ENCODE measurements at places on chromosomes 2 and 18. TPM values are rescaled to one million over a fixed set of nuclear protein-coding genes. Genes with fewer than 3 reads are reported as not detected.
A peak's percentile ranks its signal among the peaks of the same experiment; 100 is the strongest.

- no peak for DNase-seq
Observed at GRCh38 chr2:160742667-160743066, 249.1 kb upstream of the RBMS1 start.

DNA sequence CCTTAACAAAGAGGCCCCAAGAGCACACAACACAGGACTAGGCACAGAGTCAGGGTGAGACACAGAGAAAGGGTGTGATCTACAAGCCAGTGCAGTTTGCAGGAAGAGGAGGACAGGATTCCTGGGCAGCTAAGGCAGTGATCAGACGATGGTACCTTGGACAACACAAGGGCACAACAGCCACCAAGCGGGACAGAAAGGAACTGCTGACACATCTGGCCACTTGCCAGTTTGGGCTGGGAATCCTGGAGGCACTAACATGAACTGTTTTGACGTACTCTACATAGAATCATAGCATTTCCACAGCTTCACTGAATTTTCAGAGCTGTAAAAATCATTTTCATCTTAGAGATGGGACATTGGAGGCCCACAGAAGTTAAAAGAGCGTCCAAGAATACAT lies 221.5 kb upstream of the SLC35G4 start:
- DNase-seq: peak; percentile 51

- no peak for DNase-seq
Observed at GRCh38 chr18:24958001-24958400, 394.0 kb downstream of the ZNF521 start.

- DNase-seq: no peak
Observed at GRCh38 chr2:5719629-5720334, 27.6 kb downstream of the SOX11 start.

DNA sequence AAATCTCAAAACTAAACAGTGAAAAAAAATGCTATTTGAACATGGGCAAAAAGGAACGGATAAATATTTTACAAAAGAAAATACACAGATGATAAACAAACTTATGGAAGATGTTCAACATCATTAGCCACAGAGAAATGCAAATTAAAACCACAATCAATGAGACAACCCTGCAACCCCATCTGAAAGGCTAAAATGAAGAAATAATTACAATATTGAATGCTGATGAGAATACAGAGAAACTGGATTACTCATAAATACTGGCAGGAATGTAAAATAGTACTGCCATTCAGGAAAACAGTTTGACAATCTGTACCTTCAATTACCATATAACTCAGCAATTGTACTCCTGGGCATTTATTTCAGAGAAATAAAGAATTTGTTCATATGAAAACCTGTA lies 193.1 kb upstream of the UBE2E3 start:
- DNase-seq: no peak

DNA sequence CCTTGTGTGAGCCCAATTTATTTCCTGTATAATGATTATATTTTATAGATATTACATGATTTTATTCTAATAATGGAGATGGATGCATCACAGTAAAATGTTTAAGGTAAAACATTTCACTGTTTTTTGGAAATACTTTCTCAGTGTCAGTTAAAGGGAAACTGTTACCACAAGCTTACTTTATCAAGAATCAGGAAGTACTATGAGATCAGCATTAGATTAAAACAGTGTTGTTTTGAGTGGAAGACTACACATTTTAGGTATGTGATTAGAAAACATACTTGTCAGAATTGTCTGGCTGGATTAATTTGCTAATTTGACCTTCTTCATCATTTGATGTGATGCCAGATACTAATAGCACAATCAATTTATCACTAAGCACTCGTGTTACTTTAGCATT lies at the start of gene HRH4:
Gene HRH4, plus strand, starts transcription at position 250 of the 400 bp plus-strand sequence. Its CDS starts 92 bp downstream, at position 342.
- no peak for DNase-seq

DNA sequence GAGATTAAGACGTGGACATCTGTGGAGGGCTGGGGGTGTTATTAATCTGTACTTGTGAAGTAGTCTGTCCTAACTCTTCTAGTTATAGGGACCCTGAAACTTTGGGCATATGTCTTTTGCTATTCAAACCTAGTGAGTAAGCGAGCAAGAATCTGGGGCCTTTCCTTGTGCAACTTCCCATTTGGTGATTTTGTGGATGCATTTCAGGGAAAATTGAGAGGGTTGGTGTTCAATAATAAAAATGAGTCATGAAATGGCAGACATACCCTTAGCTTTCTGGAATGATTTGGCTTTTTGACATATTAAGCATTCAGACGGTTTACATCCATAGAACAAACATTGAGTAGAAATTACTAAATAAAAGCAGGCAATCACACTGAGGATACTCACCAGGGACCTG lies 17.0 kb downstream of the COL4A4 start:
- DNase-seq: no peak

GRCh38 chr18:68056936-68057335 lies 540.4 kb upstream of the DSEL start:
- no peak for DNase-seq

- DNase-seq: no peak
Observed at GRCh38 chr2:67922080-67922785, 140.6 kb downstream of the C1D start.

GRCh38 chr2:26175466-26176278 lies 2.8 kb downstream of the GAREM2 start:
- no peak for DNase-seq

DNA sequence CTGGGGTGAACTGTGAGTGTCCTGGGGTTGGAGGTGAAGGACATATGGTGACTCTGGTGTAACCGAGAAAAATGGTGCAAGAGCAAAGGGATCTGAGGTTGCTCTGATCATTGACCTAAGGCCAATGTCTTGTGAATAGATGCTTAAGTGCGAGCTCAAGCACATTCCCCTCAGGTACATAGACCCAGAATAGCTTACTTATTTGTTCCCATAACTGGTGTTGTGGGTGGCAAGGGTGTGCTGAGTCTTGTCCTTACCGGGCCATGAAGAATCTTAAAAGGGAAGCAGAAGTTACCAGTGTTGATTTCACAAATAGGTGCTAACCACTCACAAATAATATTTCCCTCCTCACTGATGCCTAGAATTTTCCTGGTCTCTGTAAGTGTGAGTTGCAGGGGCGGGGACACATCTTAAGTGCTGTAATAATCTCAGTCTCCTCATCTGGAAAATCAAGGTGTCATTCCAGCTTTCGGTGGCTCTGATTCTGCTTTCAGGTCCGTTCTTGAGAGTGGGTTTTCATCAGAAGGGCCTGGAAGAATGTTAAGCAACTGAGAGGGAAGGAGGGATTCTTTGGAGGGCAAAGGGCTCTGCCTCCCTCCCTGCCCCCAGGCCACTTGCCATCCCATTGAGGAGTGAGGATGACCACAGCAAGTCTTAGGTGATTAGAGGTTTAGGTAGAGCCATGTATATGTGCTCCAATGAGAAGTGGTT lies 54.9 kb downstream of the LIPG start:
- DNase-seq: no peak

DNA sequence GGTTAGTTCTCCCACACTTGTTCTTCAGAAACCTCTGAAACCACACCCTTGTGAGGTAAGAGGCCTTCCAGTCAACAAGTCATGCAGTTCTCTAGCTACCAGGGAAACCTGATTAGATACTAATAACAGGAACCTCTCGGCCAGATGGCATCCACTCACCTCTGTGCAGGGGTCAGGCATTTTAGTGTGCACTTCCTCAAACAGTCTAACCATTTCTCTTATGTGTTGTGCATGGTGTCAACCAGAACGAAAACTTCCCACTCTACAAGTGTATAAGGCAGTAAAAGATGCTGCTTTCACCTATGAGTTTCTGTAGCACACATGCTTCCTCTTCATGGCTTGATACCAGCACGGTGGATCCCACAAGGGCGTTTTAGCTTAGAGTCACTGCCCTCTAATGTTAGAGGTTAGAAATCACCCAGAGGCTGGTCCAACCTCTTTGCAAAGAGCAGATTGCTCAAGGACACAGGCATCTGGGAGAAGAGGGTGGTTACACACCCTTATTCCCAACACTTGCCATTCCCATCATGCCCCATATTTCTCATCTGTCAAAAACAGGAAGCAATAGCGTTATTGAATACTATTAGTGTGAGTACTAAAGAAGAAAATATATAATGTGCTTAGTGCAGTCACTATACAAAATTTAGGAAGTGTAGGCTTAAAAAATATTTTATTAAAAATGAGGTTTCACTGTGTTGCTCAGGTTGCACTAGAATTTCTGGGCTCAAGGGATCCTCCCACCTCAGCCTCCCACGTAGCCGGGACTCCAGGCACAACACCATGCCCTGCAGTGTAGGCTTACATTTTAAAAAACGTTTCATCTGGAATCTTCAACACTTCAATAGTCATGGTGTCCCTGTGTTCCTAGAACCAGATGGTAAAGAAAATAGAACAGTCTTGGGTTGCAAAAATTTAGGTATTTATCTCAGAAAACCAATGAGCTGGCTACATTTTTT lies 34.5 kb upstream of the RAB31 start:
- peak; percentile 69 for DNase-seq

- no peak for DNase-seq
Observed at GRCh38 chr2:159275111-159275510, 11.4 kb downstream of the WDSUB1 start.

GRCh38 chr18:58144106-58144505 lies 100.1 kb downstream of the NEDD4L start:
- no peak for DNase-seq

- no peak for DNase-seq
Observed at GRCh38 chr18:427005-427404, 73.5 kb downstream of the COLEC12 start.

DNA sequence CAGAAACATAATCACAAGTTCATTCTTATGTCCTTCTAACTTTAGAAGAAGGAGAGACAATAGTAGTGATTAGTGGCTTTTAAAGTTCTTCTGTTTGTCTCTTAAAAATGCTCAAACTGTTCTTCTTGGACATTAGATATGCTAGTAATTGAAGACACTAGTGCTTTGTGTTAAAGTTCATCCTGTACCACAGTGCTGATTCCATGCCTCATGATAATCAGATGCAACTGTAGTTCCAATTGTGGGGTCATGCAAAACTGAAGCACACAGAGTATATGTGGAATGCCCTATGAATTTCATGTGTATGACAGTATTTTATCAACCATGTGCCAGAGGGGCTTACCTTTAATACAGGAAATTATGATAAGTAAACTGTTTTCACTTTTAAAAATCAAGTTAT lies 11.4 kb upstream of the KCNJ13 start:
- no peak for DNase-seq

- peak; percentile 85 for DNase-seq
Observed at GRCh38 chr2:25294573-25295462, 46.9 kb downstream of the DNMT3A start.

Gene CCDC141
- 2.8 TPM for total RNA-seq

Gene OSGEPL1
- total RNA-seq: 8.5 TPM

Gene IL37
- total RNA-seq: not detected

Gene OTX1
- total RNA-seq: 0.36 TPM

Gene AP1S3
- 52.7 TPM for total RNA-seq

Gene GPR35
- total RNA-seq: 1.6 TPM

Gene ALPG
- not detected for total RNA-seq

Measured in ureter (tissue), 1 donor.